ENCODE measurements at places on chromosomes 2 and 18.

DNA sequence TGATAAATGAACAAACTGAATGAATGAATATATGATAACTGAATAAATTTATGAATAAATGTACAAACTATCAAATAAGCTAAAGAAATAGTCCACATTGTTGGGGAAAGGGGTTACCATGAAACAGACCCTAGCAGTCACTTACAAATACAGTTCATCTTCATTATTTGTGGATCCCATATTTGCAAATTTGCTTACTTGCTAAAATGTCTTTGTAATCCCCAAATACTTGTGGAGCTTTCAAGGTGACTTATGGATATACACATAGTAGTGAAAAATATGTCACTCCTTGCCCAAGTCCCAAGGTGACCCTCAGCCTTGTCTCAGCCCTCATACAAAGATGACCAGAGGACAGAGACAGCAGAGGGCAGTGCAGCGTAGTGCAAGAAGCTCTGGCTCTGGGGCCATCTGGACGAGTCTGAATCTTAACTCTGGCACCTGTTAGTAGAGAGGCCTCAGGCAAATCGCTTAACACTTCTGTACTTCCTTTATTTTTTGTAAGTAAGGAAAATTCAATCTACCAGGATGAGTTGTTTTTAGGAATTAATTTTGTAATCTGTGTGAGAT, 3.1 kb downstream of the PAIP2B start:
- no peaks in the 10 kb centered on the region for H3K36me3 ChIP-seq
- H3K27me3 ChIP-seq = no peaks in the 10 kb centered on the region
- no peak overlapping the region for H3K4me3 ChIP-seq
- no peak overlapping the region for H3K27ac ChIP-seq
- DNase-seq = peak; percentile 78

DNA sequence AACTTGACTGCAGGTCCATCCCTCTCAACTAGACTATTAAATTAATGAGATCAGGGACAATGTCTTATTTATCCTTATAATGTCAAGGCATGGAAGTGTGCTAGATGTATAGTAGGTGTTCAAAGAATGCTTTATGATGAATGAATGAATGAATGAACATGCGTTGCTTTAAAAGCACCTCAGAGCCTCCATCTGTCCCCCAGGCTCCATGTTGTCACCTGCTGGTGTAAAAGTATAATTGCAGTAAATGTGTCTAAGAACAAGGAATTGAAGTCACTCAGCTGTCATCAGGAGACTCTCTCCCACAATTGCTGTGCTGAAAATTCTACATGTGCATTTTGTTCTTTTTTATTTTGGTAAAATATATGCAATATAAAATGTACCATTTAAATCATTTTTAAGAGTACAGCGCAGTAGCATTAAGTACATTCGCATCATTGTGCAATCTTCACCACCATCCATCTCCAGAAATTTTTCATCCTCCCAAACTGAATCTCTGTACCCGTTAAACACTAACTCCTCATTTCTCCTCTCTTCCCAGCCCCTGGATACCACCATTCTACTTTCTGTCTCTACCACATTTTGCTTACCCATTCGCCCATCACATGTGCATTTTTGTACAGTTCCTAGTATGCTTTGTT, 52.6 kb downstream of the GNAL start:
- H3K4me3 ChIP-seq = no peak overlapping the region
- H3K36me3 ChIP-seq = no peaks in the 10 kb centered on the region
- no peaks in the 10 kb centered on the region for H3K27me3 ChIP-seq
- H3K4me1 ChIP-seq = no peaks in the 10 kb centered on the region

DNA sequence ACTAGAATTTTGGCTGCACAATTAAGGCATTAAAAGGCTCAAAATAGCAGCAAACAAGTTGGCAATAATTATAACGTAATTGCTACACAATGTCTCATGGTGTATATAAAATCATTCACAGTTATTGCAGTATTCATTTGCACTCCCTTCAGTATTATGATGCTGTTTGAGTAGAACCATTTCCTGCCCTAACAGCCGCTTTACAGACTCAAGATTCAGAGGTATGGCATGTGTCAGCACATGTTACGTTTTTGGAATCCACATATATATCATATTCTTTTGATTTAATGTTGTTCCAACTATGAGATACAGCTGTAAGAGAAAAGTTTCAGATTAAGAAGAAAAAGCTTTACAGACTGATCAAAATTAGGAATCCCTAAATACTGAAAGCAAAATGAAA, 56.3 kb upstream of the NCKAP5 start:
- no peaks in the 10 kb centered on the region for H3K27me3 ChIP-seq
- H3K36me3 ChIP-seq = no peaks in the 10 kb centered on the region
- DNase-seq = no peak
- no peak overlapping the region for H3K27ac ChIP-seq
- no peaks in the 10 kb centered on the region for H3K4me1 ChIP-seq

GRCh38 chr2:35938838-35939237, 416.7 kb upstream of the CRIM1 start:
- no peak overlapping the region for H3K27ac ChIP-seq
- no peaks in the 10 kb centered on the region for H3K4me1 ChIP-seq
- DNase-seq = no peak
- H3K36me3 ChIP-seq = no peaks in the 10 kb centered on the region
- no peak overlapping the region for H3K4me3 ChIP-seq
- H3K27me3 ChIP-seq = no peaks in the 10 kb centered on the region

DNA sequence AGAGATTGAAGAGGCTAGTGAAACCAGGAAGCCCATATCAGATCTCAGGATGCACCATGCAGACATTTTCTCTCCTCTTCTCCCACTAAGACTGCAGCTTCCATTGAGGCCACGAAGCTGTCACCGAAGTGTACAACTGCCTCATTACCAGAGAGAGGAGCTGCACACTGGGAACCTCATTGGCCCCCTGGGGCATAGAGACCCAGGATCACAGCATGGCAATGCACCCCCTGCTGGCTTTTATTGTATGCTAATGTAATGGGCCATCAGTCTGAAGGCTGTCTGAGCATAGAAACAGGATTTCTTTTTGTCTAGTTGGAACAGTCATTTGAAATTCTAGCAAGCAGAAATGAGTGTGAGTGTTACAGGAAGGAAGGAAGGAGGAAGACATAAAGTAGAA, 861.6 kb upstream of the CELF4 start:
- H3K4me1 ChIP-seq = no peaks in the 10 kb centered on the region
- no peak for DNase-seq
- no peaks in the 10 kb centered on the region for H3K27me3 ChIP-seq
- no peak overlapping the region for H3K27ac ChIP-seq

DNA sequence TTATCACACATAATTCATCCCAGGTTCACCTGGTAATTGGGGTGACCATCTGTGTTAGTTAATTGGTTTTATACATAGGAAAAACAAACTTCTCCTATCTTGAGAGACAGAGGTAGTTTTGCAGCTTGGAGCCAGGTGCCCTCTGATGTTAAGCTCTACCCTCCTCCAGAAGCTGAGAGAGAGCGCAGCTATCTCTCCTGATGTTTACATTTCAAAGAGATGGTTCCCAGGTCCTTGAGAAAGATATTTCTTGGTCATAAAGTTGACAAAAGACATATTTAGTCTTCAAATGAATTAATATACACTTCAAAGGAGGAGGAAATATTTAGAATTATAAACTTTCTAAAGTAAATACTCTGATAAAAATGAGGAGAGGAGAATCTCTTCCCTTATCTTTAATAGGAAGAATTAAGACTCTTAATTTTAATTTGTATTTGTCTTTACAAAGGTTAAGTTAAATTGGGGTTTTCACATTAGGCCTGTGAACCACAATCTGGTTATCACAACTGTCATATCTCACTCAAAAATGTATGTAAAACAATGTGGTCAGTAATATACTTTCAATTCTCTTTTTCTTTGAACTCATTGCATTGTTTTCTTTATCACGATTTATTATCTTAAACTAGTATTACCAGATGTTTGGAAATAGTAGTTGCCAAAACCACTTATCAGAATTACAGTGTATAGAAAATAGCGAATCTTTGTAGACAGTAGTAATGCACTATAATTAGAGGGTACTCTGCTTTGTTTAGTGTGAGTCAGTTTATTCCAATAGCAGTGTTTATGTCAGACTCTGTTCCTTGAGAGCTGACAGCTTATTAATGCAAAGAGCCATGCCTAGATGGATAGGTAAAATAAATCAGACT, 26.8 kb downstream of the SERPINB4 start:
- no peaks in the 10 kb centered on the region for H3K36me3 ChIP-seq
- peaks cover 6% of the 10 kb centered on the region for H3K4me1 ChIP-seq
- no peak overlapping the region for H3K27ac ChIP-seq
- DNase-seq = peak; percentile 33
- H3K4me3 ChIP-seq = no peak overlapping the region

- no peak overlapping the region for H3K4me3 ChIP-seq
- H3K4me1 ChIP-seq = no peaks in the 10 kb centered on the region
- no peaks in the 10 kb centered on the region for H3K27me3 ChIP-seq
- no peak overlapping the region for H3K27ac ChIP-seq
- H3K36me3 ChIP-seq = no peaks in the 10 kb centered on the region
These were observed 52.0 kb downstream of the ARL4C start for GRCh38 chr2:234444893-234445292.

GRCh38 chr18:23683155-23683554, 6.1 kb upstream of the LAMA3 start:
- H3K36me3 ChIP-seq = no peaks in the 10 kb centered on the region
- no peak overlapping the region for H3K4me3 ChIP-seq
- no peak for DNase-seq
- no peak overlapping the region for H3K27ac ChIP-seq

DNA sequence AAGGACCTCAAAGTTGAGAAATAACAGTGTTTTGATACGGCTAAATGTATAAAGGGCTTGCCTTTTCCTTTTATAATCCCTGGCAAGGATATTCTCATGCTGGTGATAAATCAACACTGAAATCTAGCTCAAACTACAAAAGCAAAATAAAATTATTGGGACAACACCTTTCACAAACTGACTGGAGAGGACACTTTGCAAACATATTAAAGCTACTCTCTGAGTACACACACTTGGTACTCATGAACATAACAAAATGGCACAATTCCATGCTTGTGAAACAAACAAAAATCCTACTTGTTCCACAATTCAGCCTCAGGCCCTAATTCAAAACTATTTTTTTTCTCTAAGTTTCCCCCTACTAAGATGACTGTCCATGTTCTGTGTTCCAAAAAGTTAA, 305.8 kb downstream of the ETAA1 start:
- H3K4me1 ChIP-seq = peaks cover 5% of the 10 kb centered on the region
- no peak for DNase-seq
- H3K27ac ChIP-seq = no peak overlapping the region

- H3K4me3 ChIP-seq = no peak overlapping the region
- no peak for DNase-seq
- no peaks in the 10 kb centered on the region for H3K36me3 ChIP-seq
- H3K27me3 ChIP-seq = no peaks in the 10 kb centered on the region
- no peak overlapping the region for H3K27ac ChIP-seq
These were observed 121.8 kb downstream of the SLC4A10 start for GRCh38 chr2:161745866-161746614.

GRCh38 chr18:38872342-38872741, 1306.7 kb upstream of the CELF4 start:
- no peak overlapping the region for H3K4me3 ChIP-seq
- H3K4me1 ChIP-seq = no peaks in the 10 kb centered on the region
- no peaks in the 10 kb centered on the region for H3K27me3 ChIP-seq
- H3K36me3 ChIP-seq = no peaks in the 10 kb centered on the region

DNA sequence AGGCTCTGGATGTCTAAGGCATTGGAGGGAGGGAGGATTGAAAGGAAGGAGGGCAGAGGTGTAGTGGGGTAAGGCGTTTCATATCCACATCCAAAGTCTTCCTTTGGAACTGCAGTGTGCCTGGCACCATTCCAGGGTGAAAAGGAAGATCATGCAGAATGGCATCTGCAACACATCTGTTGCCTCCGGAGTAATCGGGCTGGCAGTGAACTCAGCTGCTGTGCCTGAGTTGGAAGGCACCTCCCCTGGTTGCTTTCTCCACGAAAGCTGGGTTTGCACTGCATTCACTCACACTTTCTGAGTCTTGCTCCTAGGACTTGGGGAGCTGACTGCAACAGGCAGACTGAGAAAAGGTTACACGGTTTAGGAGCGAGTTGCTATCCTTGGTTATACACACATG, 30.3 kb upstream of the SEC11C start:
- H3K27ac ChIP-seq = no peak overlapping the region
- no peak for DNase-seq
- H3K27me3 ChIP-seq = no peaks in the 10 kb centered on the region
- H3K4me3 ChIP-seq = no peak overlapping the region
- no peaks in the 10 kb centered on the region for H3K36me3 ChIP-seq
- H3K4me1 ChIP-seq = no peaks in the 10 kb centered on the region

GRCh38 chr18:42196651-42197050, 241.6 kb downstream of the PIK3C3 start:
- H3K27me3 ChIP-seq = no peaks in the 10 kb centered on the region
- no peaks in the 10 kb centered on the region for H3K36me3 ChIP-seq
- H3K4me3 ChIP-seq = no peak overlapping the region
- H3K4me1 ChIP-seq = no peaks in the 10 kb centered on the region

DNA sequence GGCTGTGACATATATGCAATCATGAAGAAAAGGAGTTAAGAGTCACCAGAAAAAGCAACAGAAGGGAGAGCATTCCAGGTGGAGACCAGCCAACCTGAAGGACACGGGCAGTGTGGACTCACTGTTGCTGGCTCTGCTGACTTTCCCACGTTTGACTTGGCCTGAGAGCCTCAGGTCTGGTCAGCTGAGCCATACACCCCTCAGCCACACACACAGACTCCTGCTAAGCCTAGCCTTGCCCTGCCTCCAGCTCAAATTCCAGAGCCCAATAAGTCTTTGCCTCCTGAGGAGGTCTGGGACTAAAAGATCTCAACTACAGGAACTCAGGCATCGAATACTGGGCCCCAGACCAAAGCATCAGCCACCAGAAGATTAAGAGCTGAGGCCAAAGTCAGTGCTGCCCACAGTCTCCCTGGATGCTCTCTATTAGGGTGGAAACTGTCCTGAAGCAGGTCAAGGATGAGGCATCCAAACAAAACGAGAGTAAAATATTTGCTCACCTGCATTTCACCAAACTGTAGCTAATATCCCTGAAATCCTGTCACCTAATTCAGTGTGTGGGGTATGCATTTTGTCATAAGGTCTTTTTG, 23.3 kb downstream of the CACNB4 start:
- H3K27me3 ChIP-seq = no peaks in the 10 kb centered on the region
- DNase-seq = no peak
- H3K4me3 ChIP-seq = no peak overlapping the region
- no peaks in the 10 kb centered on the region for H3K36me3 ChIP-seq

DNA sequence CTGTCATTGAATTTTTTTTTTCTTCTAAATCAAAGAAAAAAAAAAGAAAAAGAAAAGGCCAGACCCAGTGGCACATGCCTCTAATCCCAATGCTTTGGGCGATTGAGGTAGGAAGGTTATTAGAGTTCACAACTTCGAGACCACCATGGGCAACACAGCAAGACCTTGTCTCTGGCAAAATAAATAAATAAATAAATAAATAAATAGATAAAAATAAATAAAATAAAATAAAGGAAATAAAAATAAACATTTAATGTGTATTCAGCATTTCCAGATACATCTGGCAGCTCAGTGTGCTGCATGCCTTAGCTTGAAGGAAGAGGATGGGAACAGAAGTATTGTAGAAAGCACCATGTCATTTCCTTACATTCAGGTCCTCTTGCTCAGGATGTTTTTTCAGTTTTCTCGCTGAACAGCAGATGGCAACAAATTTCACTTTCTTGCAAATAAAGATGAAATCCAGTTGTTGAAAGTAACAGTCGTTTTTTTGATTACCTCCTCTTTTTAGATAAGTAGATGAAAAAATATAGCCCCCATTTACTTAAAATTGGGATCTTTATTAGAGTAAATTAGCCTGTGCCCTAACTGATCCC, 25.7 kb upstream of the FAM178B start:
- no peaks in the 10 kb centered on the region for H3K4me1 ChIP-seq
- no peak overlapping the region for H3K27ac ChIP-seq
- no peaks in the 10 kb centered on the region for H3K27me3 ChIP-seq
- no peak overlapping the region for H3K4me3 ChIP-seq

Data from MM.1S (cell line).